Suppressor macrophage (primary cell): ENCODE measurements at places on chromosomes 11 and 22.

- no peak for DNase-seq
These were observed 44.2 kb downstream of the SNX19 start for GRCh38 chr11:130872102-130872501.

GRCh38 chr11:68741463-68741862 lies 9.9 kb downstream of the TESMIN start:
- DNase-seq = no peak

DNA sequence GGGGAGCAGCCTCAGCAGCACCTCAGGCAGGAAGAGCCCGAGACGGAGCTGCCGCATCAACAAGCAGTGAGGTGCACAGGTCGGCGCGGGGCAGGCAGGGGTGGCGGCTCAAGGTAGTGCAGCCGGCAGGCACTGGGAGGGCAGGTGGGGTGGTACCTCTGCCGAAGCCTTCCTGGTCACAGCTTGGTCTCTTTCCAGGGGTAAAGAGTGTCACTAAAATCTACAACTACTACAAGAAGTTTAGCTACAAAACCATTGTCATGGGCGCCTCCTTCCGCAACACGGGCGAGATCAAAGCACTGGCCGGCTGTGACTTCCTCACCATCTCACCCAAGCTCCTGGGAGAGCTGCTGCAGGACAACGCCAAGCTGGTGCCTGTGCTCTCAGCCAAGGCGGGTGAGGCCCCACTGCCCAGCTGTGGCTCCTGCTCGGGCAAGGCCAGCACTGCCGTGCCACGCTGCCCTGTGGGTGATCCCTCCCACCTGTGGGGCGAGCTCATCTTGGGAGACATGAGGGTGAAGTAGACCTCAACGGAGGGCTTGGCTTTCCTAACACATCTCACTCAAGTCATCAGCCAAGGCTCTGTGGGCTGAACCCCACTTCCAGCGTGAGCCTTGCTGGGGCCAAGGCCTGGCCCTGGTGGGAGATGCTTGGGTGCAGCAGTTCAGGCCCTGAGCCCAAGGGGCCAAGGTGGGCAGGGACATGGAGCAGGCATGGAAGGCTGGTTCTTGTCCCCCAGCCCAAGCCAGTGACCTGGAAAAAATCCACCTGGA lies 13.6 kb downstream of the GATD1 start:
- DNase-seq = no peak

DNA sequence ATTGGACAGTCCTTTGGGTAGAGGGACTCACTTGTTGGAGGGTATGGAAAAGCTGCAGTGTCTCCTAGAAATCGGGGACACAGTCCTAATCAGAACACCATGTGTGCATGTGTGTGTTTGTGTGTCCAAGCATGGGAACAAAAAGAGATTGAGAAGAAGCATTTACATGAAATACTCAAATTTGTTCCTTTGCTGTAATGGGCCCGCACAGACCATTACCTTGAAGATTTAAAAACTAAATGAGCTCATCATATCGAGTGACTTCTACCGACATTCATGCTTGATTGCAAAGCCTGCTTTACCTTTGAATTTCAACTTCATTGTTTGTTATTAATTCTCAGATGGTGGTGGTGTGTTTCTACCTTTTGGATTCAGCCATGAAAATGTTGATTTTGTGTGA lies 106.9 kb downstream of the ZBTB16 start:
- no peak for DNase-seq

DNA sequence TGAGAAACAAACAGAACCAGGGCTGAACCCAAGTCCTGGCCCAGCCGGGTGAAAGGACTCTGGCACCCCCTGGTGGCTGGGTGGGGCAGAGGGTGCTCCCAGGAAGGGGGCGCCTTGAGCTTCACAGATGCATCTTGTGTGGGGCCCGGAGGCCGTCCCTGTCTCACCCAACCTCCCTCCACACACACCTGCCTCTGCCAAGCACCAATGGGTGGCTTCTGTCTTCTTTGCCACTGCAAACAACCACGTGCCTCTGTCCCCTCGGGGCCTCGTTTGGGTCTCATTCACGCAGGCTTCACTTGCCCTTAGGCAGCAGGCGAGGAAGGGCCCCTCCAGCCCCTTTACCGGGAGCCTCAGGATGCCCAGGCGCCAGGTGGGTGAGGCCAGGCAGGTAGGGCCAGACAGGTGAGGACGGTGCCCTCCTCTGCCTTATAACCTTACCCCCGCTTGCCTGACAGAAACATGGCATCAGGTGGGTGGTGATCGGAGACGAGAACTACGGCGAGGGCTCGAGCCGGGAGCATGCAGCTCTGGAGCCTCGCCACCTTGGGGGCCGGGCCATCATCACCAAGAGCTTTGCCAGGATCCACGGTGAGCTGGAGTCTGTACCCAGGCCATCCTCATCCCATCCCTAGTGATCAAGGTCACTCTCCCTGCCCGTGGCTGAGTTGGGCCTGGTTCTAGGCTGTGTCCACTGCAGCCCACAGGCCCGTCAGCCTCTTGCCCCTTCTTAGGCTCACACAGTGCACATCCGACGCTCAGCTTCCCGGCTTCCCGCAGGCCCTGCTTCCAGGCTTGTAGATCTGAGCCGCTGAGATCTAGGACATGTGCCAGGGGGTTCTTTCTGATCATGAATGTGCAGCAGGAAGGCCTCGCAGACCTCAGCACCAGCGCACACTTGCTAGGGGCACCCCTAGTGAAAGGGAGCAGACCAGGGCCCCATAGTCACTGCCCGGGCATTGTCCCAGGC lies 17.2 kb downstream of the POLR3H start:
- DNase-seq = peak; percentile 61

DNA sequence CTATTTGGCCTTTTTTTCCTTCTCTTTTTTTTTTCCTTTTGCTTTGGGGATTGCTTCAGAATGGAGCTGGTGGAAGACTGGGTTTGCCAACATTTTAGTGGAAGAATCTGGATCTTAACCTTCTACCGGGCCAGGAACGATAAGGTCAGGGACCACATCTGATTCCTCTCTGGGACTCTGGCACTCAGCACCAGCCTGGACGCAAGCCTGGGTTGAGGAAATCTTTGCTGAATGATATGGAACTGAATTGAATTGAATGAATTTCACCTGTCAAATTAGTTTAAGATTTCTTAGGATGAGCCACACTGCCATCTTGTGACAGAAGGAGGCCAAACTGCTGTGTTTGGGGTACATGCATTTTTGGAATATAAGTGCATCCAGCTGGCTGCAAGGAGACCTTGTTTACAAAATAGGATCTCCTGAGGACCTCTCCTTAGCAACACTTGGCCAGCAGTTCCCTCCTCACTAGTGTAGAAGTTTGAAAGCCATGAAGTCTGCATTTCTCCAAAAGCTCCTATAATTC lies 30.4 kb downstream of the TPBGL start:
- DNase-seq = no peak

- DNase-seq = no peak
These were observed 383.0 kb upstream of the NARS2 start for GRCh38 chr11:78957476-78958245.

DNA sequence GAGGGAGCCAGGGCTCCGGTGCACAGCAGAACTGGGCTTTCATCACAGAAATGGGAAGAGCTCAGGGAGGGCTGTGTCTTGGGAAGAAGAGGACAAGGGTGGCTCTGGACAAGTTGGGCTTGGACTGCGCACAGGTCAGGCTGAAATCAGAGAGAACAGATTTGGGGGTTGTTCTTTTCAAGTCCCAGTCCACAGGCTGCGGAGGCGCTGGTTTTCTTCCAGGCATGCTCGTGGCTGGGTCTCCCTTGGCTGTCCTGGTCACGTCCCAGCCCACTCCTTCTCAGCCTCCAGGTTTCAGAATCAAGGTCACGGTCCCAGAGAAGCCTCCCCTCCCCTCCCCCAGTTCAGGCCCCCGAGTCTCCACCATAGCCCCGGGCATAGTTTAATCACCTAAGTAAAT lies 17.0 kb downstream of the NECTIN1 start:
- DNase-seq = no peak

DNA sequence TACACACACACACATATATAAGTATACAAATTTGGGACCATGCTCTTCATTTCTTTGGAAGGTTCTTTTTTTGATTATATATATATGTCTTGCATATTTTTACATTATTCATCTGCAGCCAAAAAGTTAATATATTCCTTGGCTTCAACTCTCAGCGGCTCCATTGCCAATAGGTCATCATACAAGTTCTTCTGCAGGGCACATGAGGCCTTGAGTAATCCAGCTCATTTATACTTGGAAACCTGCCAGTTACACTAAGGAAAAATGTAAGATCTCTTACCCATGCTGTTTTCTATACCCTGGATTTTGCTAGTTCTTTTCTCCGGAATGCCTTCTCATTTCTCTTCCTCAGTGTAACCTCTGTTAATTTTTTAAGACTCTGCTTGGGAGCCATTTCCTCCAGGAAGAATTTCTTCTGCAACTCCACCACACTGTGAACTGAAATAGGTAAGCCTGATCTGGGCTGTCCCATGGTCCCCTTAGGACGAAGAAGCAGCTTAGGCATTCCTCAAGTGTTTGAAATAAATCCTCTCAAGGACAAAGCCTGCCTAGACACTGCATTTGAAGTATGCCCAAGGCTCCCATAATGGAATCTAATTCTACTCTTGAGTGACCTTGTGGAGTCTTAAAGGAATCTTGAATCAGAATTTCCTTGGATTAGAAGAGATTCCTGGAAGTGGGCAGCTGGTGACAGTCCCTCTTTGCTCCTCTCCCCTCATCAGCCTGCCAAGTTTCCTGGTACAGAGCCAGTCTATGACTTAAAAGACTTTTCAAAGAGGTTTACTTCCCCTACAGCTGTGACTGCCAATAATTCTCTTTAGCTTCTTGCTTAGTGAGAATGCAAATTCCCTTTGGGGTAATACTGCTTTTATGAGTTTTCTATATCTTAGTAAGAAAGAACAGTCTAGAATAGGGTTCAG lies 182.8 kb downstream of the C11orf87 start:
- no peak for DNase-seq

GRCh38 chr11:70112017-70112434 lies 33.9 kb downstream of the ANO1 start:
- no peak for DNase-seq

- no peak for DNase-seq
These were observed 23.0 kb upstream of the MAML2 start for GRCh38 chr11:96366024-96366423.

GRCh38 chr11:101478587-101479369 lies 105.0 kb downstream of the TRPC6 start:
- DNase-seq = no peak

- peak; percentile 68 for DNase-seq
These were observed at the start of gene MRGPRF for GRCh38 chr11:69013009-69013951. Gene MRGPRF, minus strand, starts transcription at chr11:69013246. Its CDS starts 3,345 bp downstream, at chr11:69009901.

DNA sequence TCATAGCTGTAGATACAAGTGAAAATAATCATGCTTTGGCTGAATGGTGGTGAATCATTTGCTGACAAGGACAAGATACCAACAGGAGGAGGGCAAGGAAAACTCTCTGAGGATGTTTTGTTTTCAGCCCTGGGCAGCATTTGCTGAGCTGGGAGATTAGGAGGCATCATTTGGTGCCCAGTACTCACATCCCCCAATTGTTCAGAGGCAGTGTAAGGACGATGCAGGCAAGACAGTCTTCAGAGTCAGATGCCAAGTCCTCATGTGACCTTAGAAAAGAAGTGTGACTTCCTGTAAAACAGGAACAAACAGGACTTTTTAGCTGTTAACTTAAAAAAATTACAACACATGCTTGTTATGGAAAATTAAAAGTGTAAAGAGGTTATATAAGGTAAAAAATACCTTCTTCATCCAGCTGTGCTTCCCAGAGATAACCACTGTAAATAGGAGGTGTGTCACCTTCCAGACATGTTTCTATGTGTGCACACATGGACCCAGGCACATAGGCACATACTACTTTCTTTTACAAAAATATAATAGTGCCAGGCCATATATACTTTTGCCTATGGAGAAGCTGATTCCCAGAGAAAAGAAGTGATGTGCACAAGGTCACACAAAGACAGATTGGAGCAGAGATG lies 18.0 kb downstream of the CNTF start:
- peak; percentile 88 for DNase-seq

GRCh38 chr11:443542-444199 lies 1.9 kb upstream of the ANO9 start:
- peak; percentile 24 for DNase-seq

DNA sequence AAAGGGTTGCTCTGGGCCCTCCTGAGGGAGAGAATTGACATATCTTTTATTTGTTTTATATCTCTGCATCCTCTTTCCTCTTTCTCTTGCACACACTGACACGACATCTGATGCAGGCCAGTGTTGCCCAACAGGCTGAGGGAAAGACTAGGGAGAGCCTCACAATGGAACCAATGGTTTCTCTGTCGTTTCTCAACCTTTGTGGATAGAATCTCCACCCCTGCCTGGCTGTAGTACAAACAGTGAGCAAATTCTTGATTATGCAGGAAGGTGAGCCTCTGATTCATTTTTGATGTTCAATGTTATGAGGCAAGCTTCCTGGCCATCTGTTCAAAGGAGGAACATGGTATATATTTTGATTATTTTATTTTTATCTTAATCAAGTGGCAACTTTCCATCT lies 49.8 kb upstream of the PLET1 start:
- peak; percentile 51 for DNase-seq

DNA sequence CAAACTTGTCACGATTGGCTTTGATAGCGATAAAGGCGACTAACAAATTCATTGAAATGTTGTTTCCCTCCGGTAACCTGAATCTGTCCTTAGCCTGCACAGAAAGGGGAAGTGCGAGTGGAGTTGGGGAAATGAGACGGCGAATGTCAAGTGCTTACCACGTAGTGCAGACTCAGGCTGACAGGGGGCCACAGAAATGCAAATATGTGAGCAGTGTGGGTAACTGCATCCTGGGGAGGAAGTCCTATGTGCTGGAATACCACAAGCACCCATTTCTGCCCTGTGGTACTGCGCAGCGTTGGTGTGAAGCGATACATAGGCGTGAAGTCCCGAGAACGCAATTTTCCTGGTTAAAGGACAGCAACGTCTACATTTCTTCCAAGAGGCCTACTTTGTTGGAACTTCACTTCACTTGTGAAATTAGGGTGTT lies 869 bp upstream of the EIF4ENIF1 start:
- peak; percentile 93 for DNase-seq

DNA sequence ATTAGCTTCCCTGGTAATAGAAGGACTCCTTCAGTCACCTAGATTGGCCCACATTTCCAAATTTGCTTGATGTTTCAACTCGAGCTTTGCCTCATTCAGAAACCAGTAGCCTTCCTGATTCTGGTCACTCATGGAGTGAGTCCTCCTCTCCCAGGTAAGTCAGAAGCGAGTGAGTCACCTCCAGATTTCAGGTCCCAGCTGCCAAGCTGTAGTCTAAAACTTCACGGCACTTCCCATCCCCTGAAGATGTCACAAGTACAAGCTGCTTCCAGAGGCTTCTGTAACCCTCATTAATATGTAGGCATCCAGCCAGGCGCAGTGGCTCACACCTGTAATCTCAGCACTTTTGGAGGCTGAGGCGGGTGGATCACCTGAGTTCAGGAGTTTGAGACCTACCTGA lies 23.5 kb downstream of the ARHGAP8 start:
- DNase-seq = no peak

- no peak for DNase-seq
These were observed 14.3 kb downstream of the CHST1 start for GRCh38 chr11:45651156-45651555.

- no peak for DNase-seq
These were observed 26.7 kb downstream of the CD44 start for GRCh38 chr11:35165423-35166368.

DNA sequence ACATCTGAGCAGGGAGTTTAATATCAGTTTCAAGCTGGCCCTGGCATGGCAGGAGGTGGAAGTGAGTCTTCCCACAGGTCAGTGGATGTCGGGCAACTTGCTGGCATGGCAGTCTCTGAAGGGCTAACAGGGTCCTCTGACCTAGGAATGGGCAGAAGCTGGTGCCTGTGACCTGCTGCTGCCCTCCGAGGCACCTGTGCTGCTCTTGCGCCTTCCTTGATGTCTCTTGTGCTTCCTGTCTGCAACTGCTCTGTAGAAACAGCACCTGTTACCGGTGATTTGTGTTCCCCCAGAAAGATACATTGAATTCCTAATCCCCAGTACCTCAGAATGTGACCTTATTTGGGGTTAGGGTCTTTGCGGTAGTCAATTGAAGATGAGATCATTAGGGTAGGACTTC lies 110.3 kb downstream of the RPS6KA4 start:
- DNase-seq = no peak
